ENCODE measurements at places on chromosomes 3 and 15. TPM values are rescaled to one million over a fixed set of nuclear protein-coding genes. Genes with fewer than 3 reads are reported as not detected.

GRK7 gene
- 0.21 TPM for polyA plus RNA-seq

HHLA2 gene
- polyA plus RNA-seq: 0.35 TPM

CHRM5 gene
- polyA plus RNA-seq: 1.2 TPM

CPNE9 gene
- polyA plus RNA-seq: 5.3 TPM

GAP43 gene
- polyA plus RNA-seq: 608 TPM

PPARG gene
- polyA plus RNA-seq: 3.0 TPM

CAND2 gene
- 21.2 TPM for polyA plus RNA-seq

ITPKA gene
- polyA plus RNA-seq: 1.8 TPM

GOLGA8J gene
- polyA plus RNA-seq: 2.5 TPM

MAGEL2 gene
- polyA plus RNA-seq: 25.3 TPM

AP3S2 gene
- 43.6 TPM for polyA plus RNA-seq

TMPRSS7 gene
- 0.30 TPM for polyA plus RNA-seq

MRAS gene
- polyA plus RNA-seq: 83.9 TPM

C3orf70 gene
- 43.8 TPM for polyA plus RNA-seq

GABRA5 gene
- polyA plus RNA-seq: 33.8 TPM

NXPE3 gene
- polyA plus RNA-seq: 18.7 TPM

TMEM207 gene
- polyA plus RNA-seq: not detected

TGM5 gene
- polyA plus RNA-seq: not detected

TUSC7 gene
- polyA plus RNA-seq: 0.36 TPM

BCHE gene
- polyA plus RNA-seq: 36.0 TPM

TNFSF10 gene
- 5.2 TPM for polyA plus RNA-seq

COL6A6 gene
- 1.0 TPM for polyA plus RNA-seq

GPR160 gene
- polyA plus RNA-seq: 2.1 TPM

GHRL gene
- polyA plus RNA-seq: 1.6 TPM

SOX14 gene
- polyA plus RNA-seq: 2.7 TPM

FAM43A gene
- polyA plus RNA-seq: 25.6 TPM

SLC2A2 gene
- polyA plus RNA-seq: 0.27 TPM

PLIN1 gene
- 0.27 TPM for polyA plus RNA-seq

ST6GAL1 gene
- 44.6 TPM for polyA plus RNA-seq

FBXO45 gene
- 21.7 TPM for polyA plus RNA-seq

MYL3 gene
- 2.5 TPM for polyA plus RNA-seq

ZNF502 gene
- polyA plus RNA-seq: 9.6 TPM

CCR9 gene
- polyA plus RNA-seq: 0.51 TPM

GP5 gene
- 0.25 TPM for polyA plus RNA-seq

SUSD5 gene
- polyA plus RNA-seq: 4.5 TPM

COL6A5 gene
- polyA plus RNA-seq: 0.05 TPM

CHRNA7 gene
- 15.3 TPM for polyA plus RNA-seq

HYAL1 gene
- 4.1 TPM for polyA plus RNA-seq

GLCE gene
- polyA plus RNA-seq: 25.6 TPM

LRRIQ4 gene
- 0.19 TPM for polyA plus RNA-seq

MYEF2 gene
- polyA plus RNA-seq: 124 TPM

C3orf22 gene
- polyA plus RNA-seq: 0.27 TPM

GHSR gene
- 0.29 TPM for polyA plus RNA-seq

NPTN gene
- polyA plus RNA-seq: 233 TPM

EPHB3 gene
- 35.2 TPM for polyA plus RNA-seq

All from spinal cord (tissue), 10 donors.